ENCODE measurements at places on chromosomes 6 and 20.

DNA sequence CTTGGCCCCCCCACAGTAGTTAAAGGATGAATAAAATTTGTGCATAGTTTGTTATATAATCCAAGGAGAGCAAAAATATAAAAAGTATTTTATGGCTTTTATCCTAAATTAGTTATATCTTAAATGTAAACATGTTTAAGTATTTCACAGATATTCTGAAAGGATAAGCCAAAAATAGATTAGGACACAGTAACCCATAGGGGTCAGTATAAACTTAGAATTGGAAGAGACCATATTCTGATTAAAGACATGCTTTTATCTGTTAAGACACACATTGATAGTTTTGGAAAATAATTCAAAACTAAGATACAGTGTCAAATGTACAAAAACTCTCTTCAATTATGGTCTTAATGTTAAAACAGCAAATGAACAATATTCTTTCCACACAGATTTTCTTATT lies 4.5 kb upstream of the SERINC1 start:
- DNase-seq, result no peak

DNA sequence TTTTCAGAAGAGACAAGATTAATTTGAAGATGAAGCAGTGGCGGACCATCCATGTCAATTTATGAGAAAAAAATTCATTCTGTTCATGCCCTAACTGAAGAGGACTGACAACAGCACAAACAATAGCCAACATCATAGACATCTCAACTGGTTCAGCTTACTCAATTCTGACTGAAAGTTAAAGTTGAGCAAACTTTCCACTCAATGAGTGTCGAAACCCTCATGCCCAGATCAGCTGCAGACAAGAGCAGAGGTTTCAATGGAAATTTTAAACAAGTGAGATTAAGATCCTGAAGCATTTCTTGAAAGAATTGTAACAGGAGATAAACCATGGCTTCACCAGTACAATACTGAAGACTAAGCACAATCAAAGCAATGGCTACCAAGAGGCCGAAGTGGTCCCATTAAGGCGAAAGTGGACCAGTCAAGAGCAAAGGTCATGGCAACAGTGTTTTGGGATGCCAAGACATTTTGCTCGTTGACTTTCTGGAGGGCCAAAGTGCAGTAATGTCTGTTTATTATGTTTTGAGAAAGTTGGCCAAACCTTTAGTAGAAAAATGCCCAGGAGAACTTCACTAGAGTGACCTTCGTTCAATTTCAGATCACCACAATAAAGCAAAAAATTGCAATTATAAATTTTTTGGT lies 6.1 kb upstream of the SFT2D1 start:
- no peak for DNase-seq

- no peak for DNase-seq
Measured at GRCh38 chr6:13413466-13413862, 73.9 kb downstream of the GFOD1 start.

- no peak for DNase-seq
Measured at GRCh38 chr20:22836877-22837276, 198.2 kb upstream of the SSTR4 start.

- DNase-seq, result no peak
Measured at GRCh38 chr20:17169585-17170136, 57.2 kb upstream of the PCSK2 start.

- no peak for DNase-seq
Measured at GRCh38 chr6:107124934-107125348, 9.6 kb upstream of the BEND3 start.

- DNase-seq, result no peak
Measured at GRCh38 chr6:36269834-36270705, at the start of gene PNPLA1. Gene PNPLA1, plus strand, starts transcription at chr6:36270060. Its CDS starts 400 bp downstream, at chr6:36270460.

GRCh38 chr6:2185466-2185865 lies 59.9 kb downstream of the GMDS start:
- no peak for DNase-seq

DNA sequence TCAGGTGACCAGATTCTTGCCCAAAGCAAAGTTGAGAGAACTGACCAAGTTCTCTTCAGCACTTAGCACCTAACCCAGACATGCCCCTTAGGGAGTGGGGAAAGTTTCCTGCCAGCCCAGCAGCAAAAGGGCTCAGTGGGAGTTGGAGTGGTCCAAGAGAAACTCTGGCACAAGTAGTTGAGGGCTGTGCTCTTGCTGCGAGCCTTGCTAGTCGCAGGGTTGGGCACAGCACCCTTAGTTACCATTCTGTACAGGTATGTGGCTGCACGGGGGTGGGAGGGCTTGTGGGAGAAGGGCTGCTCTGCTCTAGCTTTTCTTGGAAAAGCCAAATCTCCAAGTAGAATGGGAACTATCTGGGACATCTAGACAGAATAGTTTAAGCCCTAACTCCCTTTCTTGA lies 6.4 kb downstream of the POLR1C start:
- DNase-seq, result no peak

- DNase-seq, result no peak
Measured at GRCh38 chr6:105324386-105324950, 78.4 kb downstream of the PREP start.

- no peak for DNase-seq
Measured at GRCh38 chr6:9439621-9440330, 975.1 kb downstream of the TFAP2A start.

DNA sequence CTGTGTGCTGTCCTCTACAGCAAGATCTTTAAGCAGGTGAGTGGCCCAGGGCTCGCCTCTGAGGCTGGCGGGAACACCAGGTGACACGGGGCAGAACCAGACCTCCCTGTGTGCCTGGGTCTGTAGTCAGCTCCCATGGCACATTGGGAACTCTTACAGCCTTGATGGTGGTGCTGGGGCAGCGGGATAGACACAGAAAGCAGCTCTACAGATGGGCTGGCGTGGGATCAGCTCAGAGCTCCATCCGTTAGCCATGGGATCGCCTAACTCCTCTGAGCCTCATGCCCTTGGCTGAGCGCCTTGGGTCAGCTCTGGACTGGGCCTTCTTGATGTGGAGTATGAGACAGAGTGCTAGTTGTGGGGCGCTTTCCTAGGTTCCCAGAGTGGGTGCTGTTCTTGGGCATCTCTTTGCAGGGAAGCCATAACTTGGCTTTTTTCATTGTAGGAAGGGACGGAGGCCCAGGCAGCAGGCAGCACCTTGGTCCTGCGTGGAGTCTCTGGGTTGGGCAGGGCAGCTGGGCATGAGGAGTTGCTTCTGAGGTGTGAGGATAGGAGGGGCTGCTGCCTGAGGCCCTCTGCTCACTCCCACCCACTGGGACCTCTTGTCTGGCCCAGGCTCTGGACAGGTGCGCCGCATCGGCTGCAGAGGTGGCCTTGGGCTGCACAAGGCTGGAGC lies 51.3 kb downstream of the EFCAB8 start:
- no peak for DNase-seq

DNA sequence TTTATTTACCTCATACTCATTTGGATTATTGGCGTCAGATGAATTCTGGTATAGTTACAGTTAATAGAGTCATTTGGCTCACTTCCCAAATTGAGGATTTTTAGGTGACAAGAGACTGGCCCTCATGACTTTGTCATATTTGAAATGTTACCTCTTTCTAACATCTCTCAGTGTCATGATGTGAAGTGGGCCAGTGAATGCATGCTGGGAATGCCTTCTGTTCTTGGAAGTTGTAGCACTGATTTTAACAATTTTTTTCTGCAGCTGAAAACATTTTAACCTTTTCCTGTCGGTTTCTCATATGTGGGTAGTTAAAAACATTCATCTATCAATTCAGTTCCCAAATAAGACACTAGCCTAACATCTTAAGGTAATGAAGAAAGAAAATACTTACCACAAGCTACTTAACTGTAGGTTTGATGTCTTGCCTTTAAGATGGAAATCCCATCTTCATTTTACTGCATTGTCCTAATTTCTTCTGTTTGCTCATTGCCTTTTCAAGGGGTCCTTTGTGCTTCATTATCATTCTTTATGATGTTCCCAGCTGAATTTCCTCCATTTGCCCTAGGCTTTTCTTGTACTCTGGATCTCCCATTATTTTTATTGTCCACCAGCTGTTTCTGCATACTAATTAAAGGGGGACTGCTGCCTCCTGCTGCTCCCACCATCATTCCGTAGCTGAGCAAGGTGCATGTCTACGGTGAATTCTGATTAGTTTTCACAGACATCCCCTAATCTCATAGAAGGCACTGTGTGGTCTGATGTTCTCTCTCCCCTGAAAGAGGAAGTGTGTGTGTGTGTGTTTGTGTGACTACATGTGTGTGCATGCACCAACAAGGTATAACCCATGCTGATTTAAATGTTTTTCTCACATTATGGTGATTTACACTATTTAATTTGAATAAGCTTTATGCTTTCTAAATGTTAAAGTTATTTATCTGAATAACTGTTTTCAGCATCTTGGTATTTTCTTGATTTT lies 109.5 kb downstream of the B3GAT2 start:
- no peak for DNase-seq

- no peak for DNase-seq
Measured at GRCh38 chr6:111841822-111842221, 31.4 kb downstream of the FYN start.

DNA sequence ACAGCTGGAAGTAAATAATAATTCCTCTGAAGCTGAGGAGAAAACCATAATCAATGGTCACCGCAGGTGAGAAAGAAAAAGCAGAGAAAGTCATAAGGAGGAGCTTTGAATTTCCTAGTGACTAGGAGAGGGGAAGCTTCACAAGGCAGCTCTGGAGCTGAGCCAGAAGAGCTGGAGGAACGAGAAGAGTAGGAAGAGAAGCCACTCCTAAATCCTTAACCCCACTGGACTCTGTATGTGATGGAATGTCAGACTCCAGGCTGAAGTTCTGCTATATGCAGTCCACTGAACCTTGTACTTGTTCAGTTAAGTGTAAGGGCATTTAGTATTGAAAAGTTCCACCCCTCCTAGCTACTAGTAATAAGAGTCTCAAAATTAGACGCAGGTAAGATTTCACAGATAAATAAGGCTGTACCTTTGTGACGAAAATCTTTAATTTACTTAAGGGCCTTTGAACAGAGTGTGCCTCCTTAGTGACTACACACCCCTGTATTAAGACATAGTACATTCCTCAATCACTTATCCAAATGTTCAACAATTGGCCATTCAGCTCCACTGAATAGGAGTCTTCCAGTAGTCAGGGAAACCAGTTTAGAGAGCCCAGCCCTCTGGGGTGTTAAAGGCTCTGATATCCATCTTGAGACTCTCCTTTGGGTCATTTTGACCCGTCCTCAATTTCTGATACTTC lies 71.4 kb upstream of the UFL1 start:
- no peak for DNase-seq

GRCh38 chr6:10416516-10416862 lies 1.6 kb upstream of the TFAP2A start:
- DNase-seq, result no peak

DNA sequence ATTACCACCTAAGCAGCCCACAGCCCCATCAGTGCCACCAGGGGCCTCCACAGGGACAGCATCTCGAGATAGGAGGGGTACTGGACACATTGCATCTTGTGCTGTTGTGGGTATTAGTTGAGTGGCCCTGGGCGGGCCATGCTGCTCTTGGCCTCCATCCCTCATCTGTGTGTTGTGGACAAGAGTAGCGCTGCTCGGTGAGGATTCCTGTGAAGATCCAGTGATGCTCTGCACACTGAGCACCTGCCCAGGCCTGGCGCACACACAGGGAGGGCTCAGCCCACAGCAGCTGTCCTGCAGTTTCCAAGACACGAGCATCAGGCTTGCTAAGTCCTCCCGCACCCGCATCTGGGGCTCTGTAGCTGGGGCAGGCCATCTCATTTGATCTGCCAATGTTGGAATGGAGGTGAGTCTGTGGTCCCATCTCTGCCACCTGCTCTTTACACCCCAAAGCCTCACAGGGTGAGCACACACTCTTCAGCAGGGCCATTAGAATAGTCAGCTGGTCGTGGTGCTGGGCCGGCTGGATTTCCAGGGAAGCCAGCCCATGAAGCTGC lies 32.0 kb downstream of the SPATA2 start:
- DNase-seq, result no peak

DNA sequence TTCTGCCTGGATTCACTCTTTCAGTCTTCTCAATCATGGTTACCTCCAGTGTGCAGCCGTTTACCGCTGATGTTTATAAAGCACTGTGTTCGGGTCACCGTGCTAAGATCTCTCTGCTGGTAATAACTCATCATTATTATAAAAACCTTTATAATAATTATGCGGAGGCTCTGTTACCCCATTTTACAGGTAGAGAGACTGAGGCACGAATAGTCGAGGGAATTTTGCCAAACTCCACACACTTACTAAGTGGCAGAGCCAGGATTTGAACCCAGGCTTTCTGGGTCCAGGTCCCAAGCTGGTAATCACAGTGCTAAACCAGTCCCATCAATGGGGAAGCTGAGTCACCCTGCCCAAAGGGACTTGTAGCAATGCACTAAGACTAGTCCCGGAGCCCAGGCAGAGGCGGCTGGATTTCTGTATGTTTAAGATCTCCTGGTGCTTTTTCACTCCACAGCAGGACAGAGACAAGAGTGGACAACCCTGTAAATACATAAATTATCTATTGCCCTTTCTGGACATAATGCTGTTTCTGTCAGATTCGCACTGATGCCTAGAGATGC lies 48.1 kb downstream of the SYNJ2 start:
- no peak for DNase-seq

DNA sequence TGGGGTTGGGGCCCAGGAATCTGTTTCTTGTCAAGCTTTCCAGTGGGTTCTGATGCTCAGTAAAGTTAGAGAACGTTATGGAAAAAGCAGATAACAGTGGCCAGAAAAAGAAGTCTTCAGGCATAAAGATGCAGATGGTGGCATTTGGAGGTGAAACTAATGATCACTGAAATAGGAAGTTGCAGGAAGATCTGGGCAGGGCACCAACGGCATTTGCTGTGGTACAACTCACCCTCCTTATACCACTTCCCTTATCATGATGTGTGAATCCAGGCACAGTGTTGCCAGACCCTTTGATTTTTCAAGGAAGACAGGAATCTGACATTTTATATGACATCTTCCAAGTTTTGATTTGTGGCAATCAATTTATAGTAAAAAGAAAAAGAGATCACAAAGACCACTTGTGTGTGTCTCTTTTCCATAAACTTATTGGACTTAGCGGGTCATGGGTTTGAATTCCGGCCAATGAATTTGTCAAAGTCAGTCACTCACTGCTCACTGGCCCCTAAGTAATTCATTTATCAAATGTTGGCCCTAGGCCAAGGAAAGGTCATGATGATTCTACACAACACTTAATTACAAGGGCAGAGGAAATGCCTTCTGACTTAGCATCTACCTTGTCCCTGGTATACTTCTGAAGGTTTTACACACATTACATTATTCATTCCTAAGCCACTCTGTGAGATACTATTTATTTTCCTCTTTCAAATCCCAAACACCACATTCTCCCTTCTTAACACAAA lies 37.6 kb downstream of the LAMP5 start:
- DNase-seq, result no peak

Data from stimulated activated naive CD4-positive, alpha-beta T cell treated with Interleukin-2 at 50 U/mL for 16 hours (primary cell).